ENCODE measurements at places on chromosomes 3 and 15.

- no peak for DNase-seq
Measured at GRCh38 chr15:67917037-67917436, 77.2 kb upstream of the RNU6-1 start.

DNA sequence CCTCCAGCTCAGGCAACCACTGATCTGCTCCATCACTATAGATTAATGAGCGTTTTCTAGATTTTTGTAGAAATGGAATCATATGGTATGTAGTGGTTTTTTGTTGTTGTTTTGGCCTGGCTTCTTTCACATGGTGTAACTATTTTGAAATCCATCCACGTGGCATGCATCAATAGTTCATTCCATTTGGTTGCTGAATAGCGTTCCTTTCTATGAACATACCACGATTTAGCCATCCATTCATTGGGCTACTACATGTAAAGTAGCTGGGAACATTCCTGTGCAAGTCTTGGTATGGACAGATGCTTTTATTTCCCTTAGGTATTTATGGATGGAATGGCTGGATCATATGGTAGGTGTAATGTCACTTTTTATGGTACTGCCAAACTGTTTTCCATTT, 10.7 kb upstream of the CHSY1 start:
- DNase-seq: no peak

DNA sequence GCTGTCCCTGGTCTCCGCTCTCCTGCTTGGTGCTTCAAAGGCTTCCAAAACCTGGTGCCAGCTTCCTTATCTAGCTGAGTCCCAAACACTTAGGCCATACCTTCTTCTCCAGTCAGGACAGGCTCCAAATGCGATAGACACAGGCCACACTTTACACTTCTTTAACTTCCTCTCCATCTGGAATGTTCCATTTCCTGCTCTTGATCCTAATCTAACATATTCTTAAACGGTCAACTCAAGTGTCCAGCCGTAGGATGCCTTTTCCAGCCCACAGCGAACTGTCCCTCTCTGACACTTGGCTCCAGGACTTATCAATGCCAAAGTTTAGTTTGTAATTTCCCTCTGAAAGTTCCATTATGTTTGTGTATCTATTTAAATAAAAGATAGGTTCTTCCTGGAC, 19.2 kb upstream of the PLA2G4F start:
- no peak for DNase-seq

GRCh38 chr3:217099-217813, 20.7 kb downstream of the CHL1 start:
- DNase-seq: no peak

DNA sequence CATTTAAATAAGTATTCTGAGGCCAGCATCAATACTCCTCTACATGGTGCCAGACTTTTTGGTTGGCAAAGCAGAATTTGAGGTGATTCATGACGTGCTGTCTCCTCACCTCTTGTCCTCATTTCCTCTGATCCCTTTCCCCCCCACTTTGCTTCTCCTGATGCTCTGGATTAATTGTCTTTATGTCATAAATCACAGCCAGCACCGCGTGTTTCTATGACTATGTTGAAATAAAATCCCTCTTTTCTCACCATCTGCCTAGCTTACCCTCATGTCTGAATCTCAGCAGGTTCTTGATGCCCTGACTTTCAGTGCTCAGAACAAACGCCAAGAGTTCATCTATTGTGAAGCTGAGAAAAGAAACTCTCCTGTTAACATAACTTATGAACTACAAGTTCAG, 19.7 kb upstream of the PTPRG start:
- no peak for DNase-seq

GRCh38 chr3:119534296-119534695, 25.1 kb downstream of the CD80 start:
- DNase-seq: no peak

DNA sequence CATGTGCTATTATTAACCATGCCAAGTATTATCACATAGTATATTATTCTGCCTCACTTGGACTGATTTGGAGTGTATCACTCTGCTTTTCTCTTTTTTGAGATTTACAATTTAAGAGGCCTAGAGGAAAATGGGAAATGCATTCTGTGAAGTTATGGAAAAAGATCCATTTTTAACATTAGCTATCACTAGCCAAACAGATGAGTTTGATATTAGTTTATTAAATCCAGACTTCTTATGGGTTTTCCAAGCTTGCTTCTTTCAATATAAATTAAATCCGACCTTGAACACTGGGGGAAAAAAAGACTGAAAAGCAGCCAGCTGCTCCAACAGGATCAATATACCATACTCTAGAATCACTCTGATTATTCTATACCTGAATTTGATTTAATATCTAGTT, 30.1 kb upstream of the PLOD2 start:
- DNase-seq: no peak

DNA sequence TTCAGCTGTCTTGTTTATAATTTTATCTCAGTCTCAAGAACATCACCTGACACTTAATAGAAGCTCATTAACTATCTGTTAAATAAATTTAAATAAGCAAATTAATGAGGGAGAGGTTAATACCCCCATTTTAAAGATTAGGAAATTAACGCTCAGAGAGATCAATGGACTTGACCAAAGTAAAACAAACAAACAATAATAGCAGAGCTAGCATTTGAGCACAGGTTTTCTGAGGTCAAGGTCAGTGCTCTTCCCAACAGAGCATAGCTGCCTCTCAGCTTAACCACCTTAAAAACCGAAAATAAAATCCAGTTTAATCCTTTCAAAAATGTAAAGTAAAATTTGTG, 196.6 kb upstream of the BCL6 start:
- DNase-seq: no peak

GRCh38 chr15:94174399-94174802, 57.0 kb upstream of the MCTP2 start:
- no peak for DNase-seq

DNA sequence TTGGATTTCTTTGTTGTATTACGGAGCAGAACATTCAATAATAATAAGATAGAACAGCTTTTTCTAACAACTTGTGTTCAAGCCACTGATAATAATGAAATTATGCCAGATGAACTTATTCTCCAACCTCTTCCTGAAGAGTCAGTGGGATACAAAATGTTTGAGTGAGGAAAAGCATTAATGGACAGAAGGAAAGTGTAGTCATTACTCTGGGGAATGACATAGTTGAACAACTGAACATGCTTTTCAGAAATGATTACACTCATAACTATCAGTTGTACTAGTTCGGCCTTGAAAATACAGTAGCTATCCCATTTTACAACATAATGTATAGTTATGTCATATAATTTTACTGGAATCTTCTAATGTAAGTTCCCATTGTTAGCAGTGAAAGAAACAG, 55.9 kb downstream of the ALCAM start:
- no peak for DNase-seq

GRCh38 chr3:29249829-29250345, 31.0 kb upstream of the RBMS3 start:
- DNase-seq: no peak

- DNase-seq: no peak
Measured at GRCh38 chr15:58475573-58476524, 44.1 kb downstream of the LIPC start.

DNA sequence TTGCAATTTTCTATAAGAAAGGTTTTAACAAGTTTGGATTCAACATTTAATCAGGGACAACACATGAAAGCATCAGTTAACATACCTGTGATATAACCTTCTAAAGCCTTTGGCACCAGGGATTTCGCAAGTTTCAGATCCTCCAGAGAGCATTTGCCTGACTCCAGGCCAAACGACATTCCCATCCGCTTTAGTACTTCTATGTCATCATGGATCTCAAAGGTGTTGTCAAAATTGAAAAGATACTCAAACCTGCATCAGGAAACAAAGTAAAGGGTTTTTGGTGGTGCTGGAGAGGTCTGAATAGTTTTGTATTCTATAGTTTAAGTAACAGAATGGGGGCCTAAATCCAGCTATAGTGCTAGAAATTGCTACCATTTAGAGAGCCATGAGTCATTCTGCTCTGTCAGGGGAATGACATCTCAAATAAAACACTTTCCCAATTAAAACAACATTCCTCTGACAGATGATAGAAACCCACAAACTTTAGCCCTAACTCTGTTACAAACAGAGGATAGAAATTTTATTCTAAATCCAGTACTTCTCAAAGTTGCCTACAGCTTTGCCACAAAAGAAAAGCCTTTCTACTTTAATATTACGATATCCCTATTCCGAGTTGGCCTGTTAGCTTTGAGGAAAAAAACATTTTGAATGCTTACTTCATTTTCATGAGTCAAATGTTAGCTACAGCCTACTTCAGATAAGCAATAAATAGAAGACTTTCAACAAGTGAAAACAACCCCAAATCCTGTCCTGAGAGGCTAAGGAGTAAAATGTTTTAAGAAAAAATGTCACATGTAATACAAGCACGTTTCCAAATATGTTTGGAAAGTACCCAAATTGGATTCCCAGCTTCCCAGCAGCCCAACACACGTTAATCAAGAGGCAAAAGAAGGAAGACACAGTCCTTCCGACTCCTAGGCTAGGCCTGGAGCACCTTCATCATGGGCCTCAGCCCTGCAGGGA, 83.4 kb downstream of the ATP1B3 start:
- no peak for DNase-seq

DNA sequence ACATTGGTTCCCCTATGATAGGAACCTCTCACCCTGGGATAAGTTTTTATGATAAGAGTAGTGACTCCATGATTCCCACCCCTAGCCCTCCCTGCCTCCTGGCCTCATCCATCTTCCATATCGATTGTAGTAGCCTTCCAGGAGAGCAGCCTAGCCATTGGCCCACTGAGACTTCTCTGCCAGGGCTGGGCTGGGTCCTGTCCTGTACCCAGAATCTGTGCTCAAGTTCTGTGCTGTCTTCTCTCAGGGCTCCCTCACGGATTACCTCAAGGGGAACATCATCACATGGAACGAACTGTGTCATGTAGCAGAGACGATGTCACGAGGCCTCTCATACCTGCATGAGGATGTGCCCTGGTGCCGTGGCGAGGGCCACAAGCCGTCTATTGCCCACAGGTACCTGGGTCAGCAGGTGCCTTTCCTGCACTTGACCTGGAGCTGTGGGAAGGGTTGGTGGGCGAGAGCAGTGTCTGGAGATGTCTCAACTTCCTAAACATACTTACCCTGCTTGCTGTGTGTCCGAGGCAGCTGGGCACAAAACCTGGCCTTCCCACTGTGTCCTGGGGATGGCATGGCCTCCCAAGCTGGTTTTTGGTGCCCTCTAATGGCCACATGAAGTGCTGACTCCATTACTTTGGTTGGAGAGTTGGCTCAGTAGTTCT, 16.6 kb upstream of the EXOG start:
- peak; percentile 18 for DNase-seq

- DNase-seq: no peak
Measured at GRCh38 chr15:31108836-31109235, 7.3 kb upstream of the TRPM1 start.

DNA sequence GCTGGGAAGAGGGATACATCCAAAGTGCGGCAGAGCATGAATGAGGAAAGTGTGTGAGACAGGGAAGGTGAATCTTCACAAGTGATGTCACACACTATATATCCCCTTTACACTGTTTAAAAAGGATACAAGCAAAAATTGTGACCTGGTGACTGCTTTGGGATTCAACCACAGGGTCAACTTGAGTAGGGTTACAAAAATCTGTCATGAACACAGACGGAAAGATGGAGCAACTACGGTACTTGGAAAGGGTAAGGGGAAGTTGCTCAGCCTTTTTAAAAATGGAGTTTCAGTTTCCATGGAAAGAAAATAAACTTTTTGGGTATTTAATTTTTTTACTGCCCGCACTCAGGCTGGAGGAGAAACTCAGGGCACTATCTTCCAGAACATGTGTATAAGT, 60.3 kb downstream of the B3GNT5 start:
- no peak for DNase-seq

- no peak for DNase-seq
Measured at GRCh38 chr3:13621381-13622221, 72.7 kb downstream of the FBLN2 start.

DNA sequence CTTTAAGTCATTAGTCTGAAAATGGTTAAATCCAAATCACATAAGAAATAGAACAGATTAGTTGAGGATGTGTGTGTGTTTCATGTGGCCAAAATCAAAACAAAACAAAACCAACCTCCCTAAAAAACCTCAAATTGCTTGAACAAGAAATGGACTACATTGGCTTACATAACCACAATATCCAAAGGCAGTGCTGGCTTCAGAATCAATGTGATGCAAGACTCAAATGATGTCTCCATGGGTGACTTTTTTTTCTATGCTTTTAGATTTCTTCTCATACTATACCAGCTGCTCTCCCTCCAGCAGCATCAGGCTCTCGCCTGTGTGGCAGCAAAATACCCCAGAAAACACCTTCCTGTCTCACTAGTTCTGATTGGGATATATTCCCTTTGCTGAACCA, 36.0 kb upstream of the CMTM8 start:
- DNase-seq: no peak

- DNase-seq: no peak
Measured at GRCh38 chr3:112653881-112654300, 12.9 kb upstream of the CCDC80 start.

- no peak for DNase-seq
Measured at GRCh38 chr3:20752416-20752815, 566.4 kb upstream of the SGO1 start.

GRCh38 chr15:39151545-39151944, 429.3 kb upstream of the THBS1 start:
- no peak for DNase-seq

- no peak for DNase-seq
Measured at GRCh38 chr15:94125698-94126097, 105.7 kb upstream of the MCTP2 start.

DNA sequence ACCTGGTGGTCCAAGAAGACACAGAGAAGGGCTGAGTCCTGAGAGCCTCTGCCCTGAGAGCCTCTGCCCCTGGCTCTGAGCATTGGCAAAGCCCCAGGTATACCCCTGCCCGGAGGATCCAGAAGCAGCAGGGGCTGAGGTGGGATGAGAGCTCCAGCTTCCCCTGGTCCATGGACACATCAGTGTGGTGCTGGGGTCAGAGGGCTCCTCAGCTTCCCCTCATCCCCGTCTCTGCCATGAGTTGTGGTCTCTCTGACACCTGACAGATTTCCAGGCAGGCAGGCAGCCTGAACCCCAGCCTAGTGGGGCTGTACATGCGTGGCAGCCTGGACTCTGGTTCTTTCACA, 3.5 kb upstream of the KLF15 start:
- no peak for DNase-seq

- no peak for DNase-seq
Measured at GRCh38 chr15:57091636-57092035, 173.2 kb downstream of the TCF12 start.

- DNase-seq: no peak
Measured at GRCh38 chr3:139522421-139522820, 17.1 kb downstream of the RBP1 start.

GRCh38 chr3:106611841-106612240, 743.0 kb upstream of the CBLB start:
- DNase-seq: no peak

- no peak for DNase-seq
Measured at GRCh38 chr3:15443826-15444524, 16.6 kb downstream of the EAF1 start.

GRCh38 chr3:105187344-105187743, 179.4 kb upstream of the ALCAM start:
- no peak for DNase-seq

All from GOT3 (cell line).